ENCODE measurements at places on chromosomes 6 and 20.

DNA sequence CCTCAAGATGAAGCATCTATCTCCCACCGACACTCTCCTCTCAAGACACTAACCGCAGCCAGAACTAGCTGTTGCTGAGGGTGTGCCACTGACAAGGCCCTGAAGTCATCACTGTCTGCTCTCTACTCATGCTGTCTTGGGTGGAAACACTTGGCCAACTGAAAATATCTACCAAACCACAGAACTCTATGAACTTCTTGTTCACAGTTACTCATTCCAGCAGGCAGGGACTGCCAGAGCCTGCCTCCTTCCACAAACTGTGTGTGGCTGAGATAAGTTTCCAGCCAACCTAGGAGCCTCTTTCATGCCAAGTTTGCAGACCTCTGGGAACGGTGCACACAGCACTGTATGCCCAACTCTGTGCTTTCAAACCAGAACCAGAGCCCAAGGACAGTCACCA, 45.5 kb upstream of the NXT1 start:
- DNase-seq: no peak

GRCh38 chr6:163707387-163708355, 293.2 kb downstream of the QKI start:
- no peak for DNase-seq

- DNase-seq: no peak
Measured at GRCh38 chr6:156727715-156728385, 49.3 kb upstream of the ARID1B start.

GRCh38 chr20:20201124-20201523, 148.8 kb downstream of the CFAP61 start:
- no peak for DNase-seq

DNA sequence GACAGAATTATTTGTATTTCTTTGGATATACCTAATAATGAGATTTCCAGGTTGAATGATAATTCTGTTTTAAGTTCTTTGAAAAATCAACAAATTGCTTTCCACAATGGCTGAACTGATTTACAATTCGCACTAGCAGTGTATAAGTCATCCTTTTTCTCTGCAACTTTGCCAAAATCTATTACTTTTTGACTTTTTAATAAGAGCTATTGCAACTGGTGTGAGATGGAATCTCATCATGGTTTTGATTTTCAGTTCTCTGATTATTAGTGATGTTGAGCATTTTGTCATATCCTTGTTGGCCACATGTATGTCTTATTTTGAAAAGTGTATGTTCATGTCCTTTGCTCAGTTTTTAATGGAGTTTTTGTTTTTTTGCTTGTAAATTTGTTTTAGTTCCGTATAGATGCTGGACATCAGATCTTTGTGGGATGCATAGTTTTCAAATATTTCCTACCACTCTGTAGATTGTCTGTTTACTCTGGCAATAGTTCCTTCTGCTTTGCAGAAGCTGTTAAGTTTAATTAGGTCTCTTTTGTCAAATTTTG, 409.8 kb upstream of the CITED2 start:
- DNase-seq: no peak

DNA sequence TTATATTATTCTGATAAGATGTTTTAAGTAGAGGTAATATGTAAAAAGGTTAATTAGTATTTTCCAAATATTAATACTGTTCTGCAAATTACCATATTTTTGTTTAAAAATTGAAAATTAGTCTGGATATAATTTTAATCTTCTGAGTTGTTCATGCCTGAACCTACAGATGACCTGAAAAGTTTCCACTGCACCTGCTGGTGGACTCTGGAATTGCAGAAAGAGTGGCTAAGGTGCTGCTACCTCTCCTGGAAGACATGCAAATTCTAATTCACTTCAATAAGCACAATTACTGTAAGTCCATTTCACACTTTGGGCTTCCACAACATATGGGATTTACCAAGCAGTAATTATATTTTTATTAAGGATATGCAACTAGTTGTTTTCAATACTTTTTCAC, 77.7 kb upstream of the OLIG3 start:
- no peak for DNase-seq

- no peak for DNase-seq
Measured at GRCh38 chr6:117642976-117643375, 32.3 kb upstream of the NUS1 start.

GRCh38 chr6:127177030-127177922, 58.8 kb downstream of the RSPO3 start:
- no peak for DNase-seq

GRCh38 chr6:968791-969190, 275.9 kb upstream of the EXOC2 start:
- DNase-seq: no peak

DNA sequence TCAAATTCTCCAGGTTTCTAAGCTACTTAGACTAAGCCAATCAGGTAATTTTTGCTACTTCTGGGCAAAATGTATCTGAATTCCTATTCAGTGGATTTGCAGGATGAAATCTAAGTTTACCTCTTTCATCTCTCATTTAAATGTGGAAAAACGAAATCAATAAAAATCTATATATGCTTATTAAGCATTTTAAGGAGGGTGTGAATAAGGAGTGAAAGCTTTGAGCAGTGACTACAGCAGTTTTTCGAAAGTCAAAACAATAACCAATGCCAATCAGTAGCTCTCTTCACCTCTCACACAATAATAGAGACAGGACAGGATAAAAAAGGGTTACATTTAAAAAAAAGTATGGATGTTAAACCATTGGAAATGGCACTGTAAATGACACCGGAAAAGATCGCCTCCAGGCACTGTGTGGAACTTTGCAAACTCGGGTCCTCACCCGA, 476 bp upstream of the BCKDHB start:
- no peak for DNase-seq

- DNase-seq: no peak
Measured at GRCh38 chr6:34791164-34791700, 651 bp upstream of the BLTP3A start.

DNA sequence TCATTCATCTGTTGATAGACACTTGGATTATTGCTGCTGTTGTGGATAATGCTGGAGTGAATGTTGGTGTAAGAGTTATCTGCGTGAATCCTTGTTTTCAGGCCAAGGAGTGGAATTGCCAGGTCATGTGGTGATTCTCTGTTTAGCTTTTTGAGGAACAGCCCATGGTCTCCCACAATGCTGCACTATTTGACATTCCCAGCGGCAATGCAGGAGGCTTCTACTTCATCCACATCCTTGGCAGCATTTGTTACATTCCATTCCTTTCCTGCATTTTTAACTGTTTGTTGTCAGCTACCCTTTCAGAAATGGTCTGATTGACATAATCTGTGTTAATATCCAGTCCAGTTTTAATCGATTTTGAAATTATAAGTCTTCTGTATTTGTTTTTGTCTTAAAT, 51.7 kb upstream of the CLDN20 start:
- DNase-seq: no peak

GRCh38 chr6:1230689-1231605, 81.0 kb upstream of the FOXQ1 start:
- DNase-seq: no peak

- no peak for DNase-seq
Measured at GRCh38 chr6:135883045-135883444, 31.5 kb downstream of the PDE7B start.

- DNase-seq: no peak
Measured at GRCh38 chr20:46578745-46579144, 28.3 kb upstream of the OCSTAMP start.

DNA sequence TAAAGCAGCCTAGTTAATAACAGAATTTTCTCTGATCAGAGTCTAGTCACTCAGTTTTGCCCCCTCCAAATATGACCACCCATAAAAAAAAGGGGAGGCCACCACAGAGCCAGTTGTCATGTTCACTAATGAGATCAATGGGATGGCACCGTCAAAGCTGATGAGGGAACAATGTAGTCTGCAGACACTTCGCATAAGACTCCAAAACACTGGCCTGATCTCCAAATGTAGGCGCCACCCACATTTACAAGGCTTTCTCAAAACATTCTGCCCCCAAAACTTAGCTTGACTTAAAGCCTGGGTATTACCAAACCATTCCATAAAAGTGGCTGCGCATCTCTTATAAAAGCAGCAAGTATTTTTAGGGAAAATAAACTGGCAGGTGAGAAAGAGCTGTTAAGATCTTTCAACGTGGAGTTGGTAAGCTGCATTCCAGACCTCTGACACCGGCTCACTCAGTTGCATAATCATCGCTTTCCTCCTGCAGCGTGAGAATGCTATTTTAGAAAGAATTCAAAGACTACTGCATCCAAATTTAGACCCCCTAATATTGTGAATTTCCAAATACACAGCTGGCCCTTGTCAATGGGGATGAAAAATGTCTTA, 59.3 kb downstream of the TBC1D7 start:
- no peak for DNase-seq

DNA sequence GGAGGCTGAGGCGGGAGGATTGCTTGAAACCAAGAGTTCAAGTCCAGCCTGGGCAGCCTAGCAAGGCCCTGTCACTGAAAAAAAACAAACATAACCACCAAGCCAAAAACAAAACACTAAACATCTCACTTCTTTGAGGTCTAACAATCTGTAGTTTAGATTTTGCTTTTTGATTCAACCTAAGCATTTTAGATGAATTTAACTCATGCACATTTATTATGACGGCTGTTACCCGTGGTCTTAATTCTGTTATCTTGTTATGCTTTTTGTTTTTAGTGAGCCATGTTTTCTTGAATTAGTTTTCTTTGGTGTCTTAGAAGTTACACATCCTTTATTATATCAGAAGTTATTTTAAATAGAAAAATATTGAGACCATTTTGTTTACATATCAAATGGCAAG, 13.8 kb upstream of the GTSF1L start:
- no peak for DNase-seq

- no peak for DNase-seq
Measured at GRCh38 chr6:129609635-129610034, 100.3 kb downstream of the ARHGAP18 start.

GRCh38 chr6:154848580-154848979, 115.4 kb downstream of the SCAF8 start:
- no peak for DNase-seq

DNA sequence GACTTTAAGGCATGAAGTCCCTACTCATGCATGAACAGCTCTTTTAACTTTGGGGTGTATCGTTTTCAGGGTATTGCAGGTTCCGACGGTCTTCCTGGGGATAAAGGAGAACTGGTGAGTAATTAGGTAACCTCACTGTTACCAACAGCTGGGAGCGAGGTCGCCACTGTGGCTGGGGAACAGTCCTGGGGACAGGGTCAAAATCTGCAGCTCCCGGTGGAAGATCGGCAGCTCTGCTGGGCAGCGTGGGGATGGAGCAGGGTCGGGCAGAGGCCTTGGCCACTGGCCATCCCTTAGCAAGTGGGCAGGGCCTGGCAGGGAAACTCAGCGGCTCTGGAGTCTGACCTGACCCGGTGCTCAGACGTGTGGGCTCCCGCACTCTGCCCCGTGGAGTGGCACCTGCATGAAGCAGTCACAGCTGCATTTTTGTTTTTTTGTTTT, 16.1 kb downstream of the COL9A3 start:
- DNase-seq: no peak

GRCh38 chr6:112144145-112144926, 56.9 kb downstream of the FAM229B start:
- no peak for DNase-seq

GRCh38 chr6:166936079-166936787, 20.1 kb downstream of the RNASET2 start:
- no peak for DNase-seq

DNA sequence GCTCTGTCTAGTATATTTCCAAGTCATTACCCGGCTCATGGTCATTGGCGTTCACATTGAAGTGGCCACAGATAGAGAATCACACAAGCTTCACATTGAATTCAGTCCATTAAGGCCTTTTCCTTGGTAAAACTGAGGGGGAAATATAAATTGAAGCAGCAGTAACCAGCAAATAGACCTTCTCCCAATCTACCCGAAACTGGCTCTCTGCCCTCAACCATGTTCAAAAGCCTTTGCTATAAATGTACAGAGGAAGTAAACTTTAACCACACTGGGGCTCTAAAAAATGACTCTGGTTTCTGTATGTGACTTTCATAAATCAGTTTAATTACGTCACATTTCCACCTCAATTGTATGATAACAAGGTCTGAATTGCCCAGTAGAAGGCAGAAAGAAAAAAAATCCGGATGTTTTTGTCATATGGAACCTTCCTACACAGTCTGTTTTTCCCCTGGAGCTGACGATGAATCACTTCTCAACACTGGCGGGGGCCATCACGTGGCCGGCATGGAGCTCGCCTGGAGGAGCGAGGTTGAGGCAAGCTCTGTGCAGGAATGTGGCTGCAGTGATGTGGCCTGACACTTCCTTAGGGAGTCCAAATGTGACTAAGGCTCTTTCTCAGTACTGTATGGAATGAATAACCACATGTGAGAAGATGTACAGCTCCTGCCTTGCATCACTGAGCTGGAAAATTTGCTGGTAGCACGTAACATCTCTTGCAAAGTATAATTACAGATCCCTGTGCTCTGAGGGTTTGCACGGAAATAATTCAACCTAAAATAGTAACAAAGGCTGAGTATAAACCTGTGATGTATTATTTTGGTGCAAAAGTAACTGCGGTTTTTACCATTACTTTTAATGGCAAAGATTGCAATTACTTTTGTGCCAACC, 58.6 kb upstream of the SNX9 start:
- DNase-seq: peak; percentile 21

GRCh38 chr6:85458184-85458583, 8.3 kb downstream of the NT5E start:
- no peak for DNase-seq

- no peak for DNase-seq
Measured at GRCh38 chr6:115570331-115570730, 490.4 kb downstream of the FRK start.

DNA sequence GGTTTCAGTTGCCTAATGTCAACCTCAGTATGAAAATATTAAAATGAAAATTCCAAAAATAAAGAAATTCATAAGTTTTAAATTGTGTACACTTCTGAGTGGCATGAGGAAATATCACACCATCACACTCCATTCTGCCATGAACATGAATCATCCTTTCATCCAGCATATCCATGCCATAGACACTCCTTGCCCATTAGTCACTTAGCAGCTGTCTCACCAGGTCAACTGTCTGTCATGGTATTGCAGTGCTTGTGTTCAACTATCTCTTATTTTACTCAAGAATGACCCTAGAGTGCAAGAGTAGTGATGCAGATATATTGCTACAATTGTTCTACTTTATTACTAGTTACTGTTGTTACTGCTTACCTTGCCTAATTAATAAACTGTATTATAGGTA, 712.4 kb downstream of the EPHA7 start:
- no peak for DNase-seq

GRCh38 chr20:1945134-1945618, 48.7 kb downstream of the PDYN start:
- no peak for DNase-seq

DNA sequence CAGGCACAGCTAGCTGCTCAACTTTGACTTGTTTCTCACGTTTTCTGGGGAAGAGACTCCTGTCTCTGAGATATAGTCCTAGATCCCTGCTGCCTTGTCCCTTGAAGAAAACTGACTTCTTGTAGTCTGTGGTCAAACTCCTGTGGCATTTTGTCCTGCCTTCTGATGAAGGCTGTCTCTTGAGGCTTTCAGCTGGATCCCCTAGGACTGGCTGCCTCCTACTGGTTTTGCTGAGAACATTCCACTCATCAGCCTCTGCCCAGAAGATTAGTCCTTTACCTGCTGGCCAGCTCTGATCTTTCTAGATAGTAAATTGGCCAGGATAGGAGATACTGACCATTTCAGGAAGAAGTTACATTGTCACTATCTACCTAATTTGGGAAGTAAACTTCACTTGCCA, 71.9 kb upstream of the CNR1 start:
- DNase-seq: no peak

- no peak for DNase-seq
Measured at GRCh38 chr20:18133962-18134361, 3.7 kb upstream of the KAT14 start.

All from esophagus squamous epithelium (tissue), 5 donors.